Pancreas (tissue), 10 donors: ENCODE measurements at places on chromosomes 16 and 17. TPM values are rescaled to one million over a fixed set of nuclear protein-coding genes. Genes with fewer than 3 reads are reported as not detected.

Gene KRT9
- not detected for total RNA-seq

Gene ALOX15B
- not detected for total RNA-seq

Gene G6PC1
- not detected for total RNA-seq

Gene NKD1
- total RNA-seq, result 4.9 TPM

Gene CIBAR2
- not detected for total RNA-seq
